Inflammatory macrophage (primary cell): ENCODE measurements at places on chromosomes 11 and 22.

DNA sequence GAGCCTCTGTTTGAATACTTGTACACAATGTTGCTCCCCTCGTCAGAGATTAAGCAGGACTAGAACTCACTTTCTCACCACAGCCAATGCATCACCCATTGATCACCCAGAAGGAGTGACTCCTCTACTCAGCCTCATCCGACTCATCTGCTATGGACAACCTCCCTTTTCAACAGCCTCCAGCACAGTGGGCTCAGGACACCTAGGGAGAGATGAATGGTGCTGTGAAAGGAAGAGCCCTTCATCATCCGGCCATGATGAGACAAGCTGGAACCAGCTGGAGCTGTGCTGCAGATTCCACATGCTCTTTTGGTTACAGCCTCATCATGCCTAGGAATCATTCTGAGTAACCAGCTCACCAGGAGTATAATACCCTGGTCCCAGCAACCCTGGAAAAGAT is 15.5 kb downstream of the C11orf91 start:
- DNase-seq, result no peak

DNA sequence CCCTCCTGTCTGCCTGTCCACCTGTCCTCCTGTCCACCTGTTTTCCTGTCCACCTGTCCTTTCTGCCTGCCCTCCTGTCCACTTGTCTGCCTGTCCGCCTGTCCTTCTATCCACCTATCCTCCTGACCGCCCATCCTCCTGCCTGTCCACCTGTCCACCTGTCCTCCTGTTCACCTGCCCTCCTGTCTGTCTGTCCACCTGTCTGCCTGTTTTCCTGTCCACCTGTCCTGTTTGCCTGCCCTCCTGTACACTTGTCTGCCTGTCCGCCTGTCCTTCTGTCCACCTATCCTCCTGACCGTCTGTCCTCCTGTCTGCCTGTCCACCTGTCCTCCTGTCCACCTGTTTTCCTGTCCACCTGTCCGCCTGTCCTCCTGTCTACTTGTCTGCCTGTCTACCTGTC is 682.8 kb downstream of the TBC1D22A start:
- DNase-seq, result no peak

DNA sequence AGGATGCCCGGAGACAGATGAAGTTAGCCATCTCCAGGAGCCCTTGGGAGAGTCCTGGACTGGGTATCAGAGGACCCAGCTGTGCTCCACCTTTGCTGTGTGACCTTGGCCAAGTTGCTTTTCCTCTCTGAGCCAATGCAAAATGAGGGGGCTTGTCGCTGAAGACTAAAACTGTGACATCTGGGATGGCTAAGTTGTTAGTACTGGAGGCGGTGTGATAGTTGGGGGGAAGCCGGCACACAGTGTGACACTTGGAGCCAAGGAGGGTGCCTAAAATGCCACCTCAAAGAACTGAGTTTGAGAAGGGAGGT is 481 bp downstream of the INPP5J start:
- no peak for DNase-seq

DNA sequence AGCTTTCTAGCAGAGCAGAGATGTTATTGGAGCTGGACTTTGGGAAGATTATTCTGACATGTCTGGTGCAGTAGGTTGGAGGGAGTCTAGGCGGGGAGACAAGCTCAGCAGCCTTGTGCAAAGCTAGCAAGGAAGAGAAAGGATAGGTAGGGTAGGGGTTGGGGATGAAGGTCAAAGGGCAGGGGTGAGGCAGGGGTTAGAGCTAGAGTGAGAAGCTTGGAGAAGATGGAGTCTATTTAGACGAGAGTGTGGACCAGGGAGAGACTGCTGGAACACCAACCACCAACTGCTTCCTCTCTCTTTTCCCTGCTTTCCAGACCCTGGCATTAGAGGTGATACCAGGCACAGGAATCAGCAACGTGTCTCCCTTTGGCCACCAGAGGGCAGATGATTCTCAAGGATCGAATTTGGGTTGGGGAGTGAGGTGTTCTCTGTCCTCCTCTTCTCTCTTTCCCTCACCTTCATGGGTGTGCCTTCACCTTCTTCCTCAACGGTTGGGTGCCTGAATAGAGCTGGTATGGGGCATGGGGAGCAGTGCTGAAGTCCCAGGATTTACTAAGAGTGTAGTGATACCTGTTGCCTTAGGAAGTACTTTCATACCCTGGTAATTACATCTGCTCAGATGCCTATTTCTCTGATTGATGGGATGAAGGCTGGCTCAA is 1.8 kb upstream of the MARK2 start:
- DNase-seq, result peak; percentile 71

GRCh38 chr11:114172871-114173444 is 113.4 kb downstream of the ZBTB16 start:
- DNase-seq, result no peak

GRCh38 chr11:2366733-2367132 is 10.4 kb upstream of the CD81 start:
- no peak for DNase-seq

DNA sequence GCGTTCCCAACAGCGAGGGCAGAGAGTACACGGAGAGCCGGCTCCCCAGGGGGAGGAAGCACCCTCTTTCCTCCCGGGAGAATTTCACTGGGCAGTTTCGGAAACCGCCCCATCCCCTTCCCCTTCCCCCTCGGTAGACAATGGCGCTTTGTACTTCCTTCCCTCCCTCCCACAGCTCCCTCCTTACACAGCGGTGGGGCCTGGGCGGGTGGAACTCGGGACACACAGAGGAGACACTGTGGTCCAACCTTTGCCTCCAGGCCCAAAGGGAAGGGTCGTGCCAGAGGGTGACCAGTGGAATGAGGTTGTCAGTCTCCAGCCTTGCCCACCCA is 4.3 kb downstream of the SMTN start:
- peak; percentile 47 for DNase-seq

- no peak for DNase-seq
Measured at GRCh38 chr11:31387379-31387778, 17.7 kb downstream of the DNAJC24 start.

GRCh38 chr11:106415510-106415909 is 338.0 kb downstream of the AASDHPPT start:
- DNase-seq, result no peak

- DNase-seq, result no peak
Measured at GRCh38 chr22:24420072-24420976, 7.1 kb upstream of the ADORA2A start.

DNA sequence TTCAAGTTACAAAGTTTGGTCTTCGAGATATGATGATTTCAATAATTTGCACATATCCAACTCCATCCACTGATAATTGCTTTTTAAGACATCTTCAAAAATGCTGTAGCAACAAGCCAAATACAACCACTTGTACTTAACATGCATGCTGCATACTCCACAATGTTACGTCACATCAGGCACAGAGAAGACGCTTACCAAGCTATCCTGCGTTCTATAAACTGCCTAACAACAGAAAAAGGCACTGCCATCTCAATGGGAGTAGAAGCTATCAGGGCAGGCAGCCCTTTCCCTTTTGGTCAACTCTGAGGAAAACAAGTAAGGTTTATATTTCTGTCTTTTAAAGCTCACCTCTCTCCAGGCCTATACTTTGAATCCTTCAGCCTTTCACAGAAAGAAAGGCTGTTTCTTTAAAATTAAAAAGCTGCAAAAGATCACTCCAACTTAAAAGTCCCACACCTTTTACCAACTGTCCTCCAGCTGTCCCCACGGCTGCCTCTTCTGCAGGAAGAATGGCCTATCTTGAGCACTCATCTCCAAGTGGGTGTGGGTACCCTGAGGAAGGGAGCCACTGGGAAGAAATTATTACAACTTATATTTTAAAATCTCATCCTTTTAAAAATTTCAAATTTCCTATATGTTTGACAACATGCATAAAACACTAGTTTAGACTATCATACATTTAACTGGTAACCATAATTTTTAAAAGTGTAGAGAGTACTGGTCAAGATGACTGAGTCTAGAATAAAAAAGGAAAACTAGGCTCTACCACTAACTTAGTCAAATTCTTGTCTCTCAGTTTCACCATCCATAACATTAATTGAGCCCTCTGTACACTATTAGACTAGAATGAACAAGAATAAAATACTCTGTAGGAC is 14.5 kb downstream of the PHF21A start:
- DNase-seq, result no peak

DNA sequence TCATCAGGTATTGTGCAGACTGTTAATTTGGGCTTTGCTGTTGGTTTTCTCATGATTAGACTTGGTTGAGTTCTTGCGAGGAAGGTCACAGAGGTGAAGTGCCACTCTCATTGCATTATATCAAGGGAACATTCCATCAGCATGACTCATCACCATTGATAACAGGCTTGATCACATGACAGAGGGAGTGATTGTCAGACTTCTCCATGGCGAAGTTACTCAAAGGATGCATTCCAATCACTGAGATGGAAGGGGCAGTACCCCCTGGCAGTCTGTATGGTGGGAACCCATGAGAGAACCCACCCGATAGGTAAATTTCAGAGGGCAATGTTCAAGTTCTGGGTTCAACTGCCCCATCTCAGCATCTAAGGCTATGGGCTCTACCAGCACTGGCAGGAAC is 19.4 kb upstream of the P2RY2 start:
- DNase-seq, result no peak

DNA sequence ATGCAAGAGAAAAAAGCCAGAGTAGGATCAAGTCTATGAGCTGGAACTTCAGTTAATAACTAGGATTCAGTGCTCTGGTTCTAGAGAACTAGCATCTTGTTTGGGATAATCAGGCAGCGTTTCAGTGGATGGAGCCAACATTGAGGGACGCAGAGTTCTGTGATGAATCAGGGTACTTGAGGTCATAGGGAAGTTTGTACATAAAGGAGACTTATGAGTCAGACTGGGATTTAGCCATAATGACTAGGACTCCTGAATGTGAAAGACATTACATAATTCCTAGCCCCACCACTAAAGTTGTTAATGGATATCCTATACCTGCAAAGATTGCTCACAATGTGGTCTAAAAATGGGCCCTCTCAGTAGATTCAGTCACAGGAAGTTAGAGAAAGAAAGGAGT is 6.8 kb downstream of the SLN start:
- DNase-seq, result no peak

- DNase-seq, result no peak
Measured at GRCh38 chr22:28375761-28376534, 303.7 kb downstream of the TTC28 start.

- no peak for DNase-seq
Measured at GRCh38 chr11:84524422-84525051, 1102.6 kb downstream of the DLG2 start.

GRCh38 chr11:17543041-17543440 is 1.2 kb downstream of the USH1C start:
- DNase-seq, result no peak

GRCh38 chr11:7307836-7308235 is 56.1 kb downstream of the SYT9 start:
- DNase-seq, result no peak

DNA sequence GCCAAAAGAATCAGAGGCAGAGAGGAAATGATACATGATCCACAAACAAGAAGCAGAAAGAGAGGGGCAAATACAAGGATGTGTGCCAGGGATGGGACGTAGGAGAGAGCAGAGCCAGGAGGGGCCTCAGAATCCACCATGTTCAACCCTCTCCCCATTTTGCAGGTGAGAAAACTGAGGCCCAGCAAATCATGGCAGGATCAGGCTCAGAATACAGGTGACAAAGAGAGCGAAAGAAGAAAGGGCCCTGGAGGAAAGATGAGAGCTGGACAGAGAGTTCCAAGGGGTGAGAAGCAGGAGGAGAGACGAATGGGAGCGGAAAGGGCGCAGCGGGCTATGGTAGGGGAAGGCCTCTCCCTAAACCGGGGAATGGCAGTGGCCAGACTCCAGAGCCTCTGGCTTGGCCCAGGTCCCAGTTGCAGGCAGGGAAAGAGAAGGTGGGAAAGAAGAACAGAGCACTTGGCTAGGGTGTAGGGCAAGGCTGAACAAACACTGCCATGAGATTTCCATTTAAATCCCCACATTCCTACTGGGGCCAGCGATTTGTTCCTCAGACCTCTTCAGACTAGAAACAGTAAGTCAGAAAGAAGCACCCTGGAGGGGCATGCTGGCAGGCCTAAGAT is 44.4 kb upstream of the TSKU start:
- no peak for DNase-seq

GRCh38 chr22:17114898-17115235 is 6.3 kb downstream of the TMEM121B start:
- DNase-seq, result no peak

DNA sequence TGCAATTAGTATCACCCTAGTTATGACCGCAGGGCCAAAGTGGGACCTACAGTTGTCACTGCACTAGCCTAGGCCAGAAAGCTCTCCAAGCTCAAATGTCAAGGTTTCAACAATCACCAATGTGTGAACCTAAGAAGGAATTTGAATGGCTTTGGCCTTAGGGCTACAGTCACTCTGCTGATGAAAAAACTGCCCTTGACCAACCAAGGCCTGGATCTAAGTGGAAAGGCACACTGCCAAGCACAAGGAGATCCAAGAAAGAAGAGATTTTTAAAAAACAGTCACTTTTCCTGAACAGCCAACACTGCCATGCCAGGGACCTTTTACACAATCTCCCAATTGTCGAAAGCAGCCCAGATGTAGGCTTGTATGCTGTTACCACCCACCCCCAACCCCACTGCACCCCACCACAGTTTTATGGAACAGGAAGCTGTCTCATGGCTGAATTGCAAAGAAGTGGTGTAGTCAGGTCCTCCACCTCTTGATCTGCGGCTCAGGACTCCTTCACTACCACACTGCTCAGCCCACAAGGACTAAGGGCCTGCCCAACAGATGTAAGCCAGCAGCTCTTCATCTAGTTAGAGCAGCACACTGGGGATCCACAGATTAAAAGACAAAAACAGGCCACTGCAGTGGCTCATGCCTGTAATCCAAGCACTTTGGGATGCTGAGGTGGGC is 32.9 kb downstream of the SMCO4 start:
- peak; percentile 54 for DNase-seq

DNA sequence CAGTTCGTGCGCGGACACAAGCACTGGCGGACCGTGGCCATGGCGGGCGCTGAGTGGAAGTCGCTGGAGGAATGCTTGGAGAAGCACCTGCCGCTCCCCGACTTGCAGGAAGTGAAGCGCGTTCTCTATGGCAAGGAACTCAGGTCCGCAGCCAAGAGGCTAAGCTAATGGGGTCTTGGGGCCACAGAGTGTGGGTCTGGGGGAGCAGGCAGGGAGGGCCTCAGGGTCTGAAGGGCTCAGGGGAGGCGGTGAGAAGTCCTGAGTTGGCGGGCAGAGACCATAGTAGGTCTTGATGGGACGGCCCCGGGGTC is 188 bp downstream of the UPB1 start:
- DNase-seq, result no peak

GRCh38 chr11:86818462-86819192 is 18.3 kb downstream of the PRSS23 start:
- DNase-seq, result peak; percentile 67

GRCh38 chr22:26287382-26288225 is 118.3 kb downstream of the SEZ6L start:
- no peak for DNase-seq

GRCh38 chr11:126253265-126253664 is 15.4 kb downstream of the SRPRA start:
- DNase-seq, result no peak
